ENCODE measurements at places on chromosomes 11 and 22.

DNA sequence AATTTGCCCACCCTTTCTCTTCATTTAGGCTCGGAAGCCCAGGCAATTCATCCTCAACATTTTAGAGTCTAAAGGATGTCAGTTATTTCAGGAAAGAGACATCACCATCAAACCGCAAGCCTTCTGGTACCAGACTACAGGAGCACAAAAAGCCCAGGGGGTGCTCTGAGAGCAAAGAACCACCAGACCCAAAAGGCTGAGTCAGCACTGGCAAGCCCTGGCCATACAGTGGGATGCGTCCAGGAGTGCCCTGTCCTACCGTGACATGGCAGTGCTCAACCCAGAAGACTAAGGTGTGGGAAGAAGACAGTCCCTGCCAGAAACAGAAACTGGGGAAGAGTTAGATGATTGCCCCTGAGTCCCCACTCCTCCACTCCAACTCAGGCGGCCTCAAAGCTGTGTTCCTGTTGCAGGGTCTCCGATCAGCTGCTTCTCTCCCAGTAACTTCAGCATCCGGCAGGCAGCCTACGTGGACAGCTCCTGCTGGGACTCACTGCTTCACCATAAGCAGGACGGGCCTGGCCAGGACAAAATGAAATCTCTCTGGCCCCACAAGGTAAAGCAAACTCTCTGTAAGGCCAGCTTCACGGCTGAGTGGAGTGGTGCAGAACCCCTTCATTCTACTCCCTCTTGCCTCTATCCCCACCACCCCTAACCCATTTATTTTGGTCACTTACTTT is 1.5 kb downstream of the PANX3 start:
- DNase-seq: no peak

DNA sequence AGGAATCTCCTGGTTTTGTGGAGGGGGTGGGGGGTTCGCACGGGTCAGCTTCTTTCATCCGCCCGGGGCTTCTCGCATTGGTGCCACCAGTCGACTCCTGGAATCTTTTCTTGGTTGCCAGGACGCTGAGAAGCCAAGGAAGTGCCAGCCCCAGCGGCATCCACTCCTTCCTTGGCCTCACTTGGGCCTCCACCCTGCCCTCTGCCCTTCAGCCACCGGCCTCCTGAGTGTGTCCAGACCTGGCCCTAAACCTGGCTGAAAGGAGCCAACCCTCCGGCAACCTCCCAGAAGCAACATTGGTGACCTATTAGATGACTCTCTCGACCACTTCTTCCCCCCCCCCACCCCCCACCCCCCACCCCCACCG is 518 bp upstream of the GALNT18 start:
- DNase-seq: no peak

DNA sequence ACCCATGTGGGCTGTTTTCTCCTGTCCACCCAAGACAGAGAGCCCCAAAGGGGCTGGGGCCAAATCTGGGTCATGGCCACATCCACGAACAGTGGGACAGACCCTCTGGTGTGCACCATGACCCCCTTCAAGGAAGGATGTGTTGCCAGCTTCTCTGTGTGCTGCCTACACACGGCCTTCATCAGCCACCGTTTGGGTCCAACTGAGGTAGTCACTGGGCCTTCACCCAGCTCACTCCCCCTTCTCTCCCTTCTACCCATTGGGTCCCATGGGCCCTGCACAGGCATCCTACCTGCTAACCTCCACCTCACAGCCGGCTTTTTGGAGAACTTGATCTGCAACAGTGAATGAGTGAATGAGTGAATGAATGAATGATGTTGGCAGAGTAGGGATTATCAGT is 1484.9 kb downstream of the BRD1 start:
- DNase-seq: no peak

GRCh38 chr11:47127213-47127612 is 49.5 kb downstream of the ARFGAP2 start:
- no peak for DNase-seq

DNA sequence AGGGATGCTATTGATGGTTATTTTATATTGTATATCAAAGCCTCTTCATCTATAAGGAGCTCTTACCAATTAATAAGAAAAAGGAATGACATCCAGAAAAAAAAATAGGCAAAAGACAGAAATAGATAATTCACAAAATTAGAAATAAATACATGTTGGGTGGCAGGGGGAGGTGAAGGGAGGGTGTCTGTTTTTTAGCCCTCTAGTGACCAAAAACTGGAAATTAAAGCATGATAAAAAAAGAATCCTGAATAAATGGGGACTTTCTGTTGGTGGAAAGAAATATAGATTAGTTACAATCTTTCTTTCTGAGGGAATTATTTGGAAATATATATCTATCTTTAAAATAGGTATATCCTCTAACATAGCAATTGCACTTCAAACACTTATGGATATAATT is 42.0 kb upstream of the TTC36 start:
- no peak for DNase-seq

- no peak for DNase-seq
Measured at GRCh38 chr11:78961937-78962701, 387.5 kb upstream of the NARS2 start.

GRCh38 chr11:111448831-111449557 is 63.2 kb downstream of the BTG4 start:
- DNase-seq: no peak

DNA sequence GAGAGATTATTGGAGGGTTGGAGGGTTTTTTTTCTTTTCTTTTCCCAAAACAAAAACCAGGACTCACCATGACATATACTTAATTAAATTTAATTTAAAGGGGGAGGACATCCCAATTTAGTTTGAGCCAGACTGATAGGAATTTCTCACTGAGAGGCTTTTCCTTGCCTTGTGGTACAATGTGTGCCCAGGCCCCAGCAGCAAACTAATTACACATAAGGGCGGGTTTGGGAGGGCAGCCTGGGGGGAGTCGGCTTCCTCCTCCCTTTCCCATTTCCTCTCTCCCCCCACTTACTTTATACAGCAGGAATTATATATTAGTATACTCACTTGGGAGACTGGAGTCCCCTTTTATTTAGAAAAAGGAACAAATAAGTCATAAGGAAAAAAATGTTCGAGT is 2.9 kb downstream of the TEAD1 start:
- DNase-seq: no peak

GRCh38 chr11:122791836-122792235 is 46.5 kb upstream of the CRTAM start:
- DNase-seq: no peak

DNA sequence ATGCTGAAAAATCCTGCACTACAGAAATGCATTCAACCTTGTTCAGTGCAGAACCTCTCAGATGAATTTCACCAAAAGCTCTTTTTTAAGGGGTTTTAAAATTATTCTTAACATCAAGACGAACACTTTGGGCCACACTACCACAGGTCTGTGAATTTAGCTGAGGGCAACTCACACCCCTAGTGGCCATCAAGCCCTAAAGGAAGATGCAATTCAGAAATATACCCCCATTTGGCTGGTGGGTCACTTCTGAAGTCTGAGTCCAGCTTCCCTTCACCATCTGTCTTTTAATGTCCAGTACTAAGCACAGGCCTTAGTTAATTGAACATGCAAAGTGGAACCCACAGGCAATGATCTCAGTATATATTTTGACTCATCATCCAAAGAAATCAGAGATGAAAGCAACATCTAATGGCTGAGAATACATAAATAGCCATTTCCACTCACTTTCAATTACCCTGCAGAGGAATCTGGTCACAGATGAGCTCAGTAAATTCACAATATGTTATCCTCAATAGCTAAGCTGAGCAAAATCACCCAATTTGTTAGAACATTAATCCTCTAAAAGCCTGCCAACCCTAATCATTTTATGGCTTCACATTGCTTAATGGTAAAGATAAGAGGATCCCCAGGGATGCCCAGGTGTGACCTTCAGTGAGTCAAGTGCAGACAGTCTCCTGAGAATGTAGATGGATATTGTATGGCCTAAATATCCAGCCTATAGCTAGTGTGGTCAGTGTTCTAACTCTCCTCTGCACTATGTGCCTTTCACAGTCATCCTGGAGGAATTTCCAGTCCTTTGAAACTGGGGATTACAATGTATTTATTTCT is 50.3 kb downstream of the FAM76B start:
- no peak for DNase-seq

- peak; percentile 93 for DNase-seq
Measured at GRCh38 chr11:64894070-64894811, 15.8 kb upstream of the EHD1 start.

DNA sequence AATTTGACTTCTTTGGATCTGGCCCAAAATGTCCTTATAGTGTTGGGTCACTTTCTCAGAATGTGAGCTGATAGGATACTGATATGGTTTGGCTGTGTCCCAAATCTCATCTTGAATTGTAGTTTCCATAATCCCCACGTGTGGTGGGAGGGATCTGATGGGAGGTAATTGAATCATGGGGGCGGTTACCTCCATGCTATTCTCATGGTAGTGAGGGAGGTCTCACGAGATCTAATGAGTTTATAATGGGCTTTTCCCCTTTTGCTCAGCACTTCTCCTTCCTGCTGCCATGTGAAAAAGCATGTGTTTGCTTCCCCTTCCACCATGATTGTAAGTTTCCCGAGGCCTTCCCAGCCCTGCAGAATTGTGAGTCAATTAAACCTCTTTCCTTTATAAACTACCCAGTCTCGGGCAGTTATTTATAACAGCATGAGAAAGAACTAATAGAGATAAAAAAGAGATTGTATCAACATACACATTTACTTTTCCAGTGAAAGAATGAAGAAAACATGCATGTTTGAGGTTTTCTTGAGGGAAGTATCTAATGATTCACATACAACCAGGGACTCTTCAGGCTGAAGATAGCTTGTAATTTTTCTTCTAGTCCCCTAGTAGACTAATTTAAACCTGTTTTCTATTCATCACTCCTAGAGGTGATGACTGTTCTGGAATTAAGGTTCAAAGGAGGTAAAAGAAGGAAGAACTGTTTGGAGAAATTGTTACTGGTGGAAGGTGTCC is 17.3 kb upstream of the CSTF3 start:
- no peak for DNase-seq

GRCh38 chr11:126079621-126080124 is 17.0 kb upstream of the CDON start:
- DNase-seq: no peak

DNA sequence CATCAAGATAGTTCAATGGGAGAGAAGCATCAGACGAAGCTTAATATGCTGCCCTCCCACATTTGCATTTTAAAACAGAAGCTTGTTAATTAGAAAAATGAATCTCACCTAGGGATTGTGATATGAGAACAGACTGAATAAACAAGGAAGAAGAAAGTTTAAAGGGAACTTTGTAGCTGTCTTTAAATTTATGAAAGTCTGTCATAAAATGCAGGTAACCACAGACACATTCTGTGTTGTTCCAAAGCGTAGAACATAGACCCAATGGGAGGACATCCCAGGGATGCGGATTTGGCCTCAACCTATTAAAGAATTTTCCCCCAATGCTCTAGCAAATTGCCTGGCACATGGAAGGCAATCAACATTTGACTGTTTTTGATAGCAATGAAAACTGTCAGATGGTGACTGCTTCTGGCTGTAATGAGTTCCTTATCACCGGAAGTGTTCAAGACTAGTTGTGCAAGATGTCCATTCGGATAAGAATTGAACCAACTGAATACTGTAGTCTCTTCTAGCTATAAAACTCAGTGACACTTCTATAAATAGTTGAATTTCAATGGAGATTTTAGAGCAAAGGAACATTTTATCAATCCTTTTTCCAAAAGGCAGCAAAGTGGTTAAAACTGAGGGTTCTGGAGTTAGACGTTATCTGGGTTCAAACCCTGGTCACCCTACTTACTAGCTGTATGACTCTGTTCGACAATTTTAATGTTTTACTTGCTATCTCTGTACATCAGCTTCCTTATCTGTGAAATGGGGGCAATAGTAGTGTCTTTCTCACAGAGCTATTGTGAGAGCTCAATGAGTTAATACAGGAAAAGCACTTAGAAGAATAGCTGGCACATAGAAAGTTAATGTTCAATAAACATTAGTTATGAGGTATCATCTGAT is 64.9 kb downstream of the LIF start:
- DNase-seq: no peak

GRCh38 chr11:1958367-1958766 is 11.2 kb downstream of the MRPL23 start:
- no peak for DNase-seq

- no peak for DNase-seq
Measured at GRCh38 chr11:111310088-111310487, 11.7 kb downstream of the POU2AF3 start.

DNA sequence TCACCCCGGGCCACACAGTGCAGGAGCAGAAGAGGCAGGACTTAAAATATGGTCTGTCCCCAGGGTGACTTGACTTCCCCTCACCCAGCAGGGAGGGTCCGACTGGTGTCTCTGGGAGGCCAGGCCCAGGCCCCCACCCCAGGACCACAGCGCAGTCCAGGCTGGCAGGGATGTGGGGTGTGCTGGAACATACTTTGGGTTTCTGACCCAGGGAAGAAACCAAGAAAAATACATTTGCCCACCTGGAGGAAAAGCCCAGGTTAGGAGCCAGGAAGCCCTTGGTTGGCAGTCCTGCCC is 5.2 kb downstream of the C1QTNF6 start:
- DNase-seq: no peak

GRCh38 chr11:43555816-43556611 is 124.5 kb upstream of the HSD17B12 start:
- DNase-seq: no peak

- no peak for DNase-seq
Measured at GRCh38 chr22:29539105-29539504, 14.5 kb downstream of the THOC5 start.

DNA sequence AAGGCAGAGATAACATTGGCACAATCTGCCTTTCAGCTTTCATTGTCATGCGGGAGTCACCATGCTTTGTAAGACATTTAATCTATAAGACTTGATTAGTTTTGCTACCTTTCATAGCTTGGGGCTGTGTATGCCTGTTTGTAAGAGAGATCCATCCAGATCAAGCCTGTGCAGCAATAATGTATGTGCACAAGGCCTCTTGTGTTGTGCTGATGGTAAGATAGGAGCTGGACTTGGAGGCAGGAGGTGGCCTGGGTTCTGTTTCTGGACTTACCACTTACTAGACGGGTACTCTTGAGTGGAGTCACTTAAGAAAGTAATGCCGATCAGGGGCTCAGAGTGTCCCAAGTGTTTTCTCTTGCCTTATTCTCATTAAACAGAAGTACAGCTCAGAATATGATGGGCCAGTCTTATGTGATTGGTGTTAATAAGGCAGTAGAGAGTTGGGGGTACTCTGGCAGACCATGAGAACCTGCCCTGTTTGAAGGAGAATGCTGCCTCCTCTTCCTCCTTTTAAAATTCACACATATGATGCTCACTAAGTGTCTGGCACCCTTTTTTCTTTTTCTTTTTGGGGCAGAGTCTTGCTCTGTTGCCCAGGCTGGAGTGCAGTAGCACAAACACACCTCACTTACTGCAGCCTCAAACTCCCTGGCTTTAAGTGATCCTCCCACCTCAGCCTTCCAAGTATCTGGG is 30.9 kb downstream of the PTPRJ start:
- DNase-seq: no peak

Measured in activated CD4-positive, alpha-beta T cell treated with anti-CD3 and anti-CD28 coated beads, Interleukin-2, amount 50 U/mL, for 1 hour (primary cell).